ENCODE measurements at places on chromosomes 7 and 10.

- DNase-seq, result no peak
Measured at GRCh38 chr7:137953043-137953664, 48.7 kb downstream of the CREB3L2 start.

DNA sequence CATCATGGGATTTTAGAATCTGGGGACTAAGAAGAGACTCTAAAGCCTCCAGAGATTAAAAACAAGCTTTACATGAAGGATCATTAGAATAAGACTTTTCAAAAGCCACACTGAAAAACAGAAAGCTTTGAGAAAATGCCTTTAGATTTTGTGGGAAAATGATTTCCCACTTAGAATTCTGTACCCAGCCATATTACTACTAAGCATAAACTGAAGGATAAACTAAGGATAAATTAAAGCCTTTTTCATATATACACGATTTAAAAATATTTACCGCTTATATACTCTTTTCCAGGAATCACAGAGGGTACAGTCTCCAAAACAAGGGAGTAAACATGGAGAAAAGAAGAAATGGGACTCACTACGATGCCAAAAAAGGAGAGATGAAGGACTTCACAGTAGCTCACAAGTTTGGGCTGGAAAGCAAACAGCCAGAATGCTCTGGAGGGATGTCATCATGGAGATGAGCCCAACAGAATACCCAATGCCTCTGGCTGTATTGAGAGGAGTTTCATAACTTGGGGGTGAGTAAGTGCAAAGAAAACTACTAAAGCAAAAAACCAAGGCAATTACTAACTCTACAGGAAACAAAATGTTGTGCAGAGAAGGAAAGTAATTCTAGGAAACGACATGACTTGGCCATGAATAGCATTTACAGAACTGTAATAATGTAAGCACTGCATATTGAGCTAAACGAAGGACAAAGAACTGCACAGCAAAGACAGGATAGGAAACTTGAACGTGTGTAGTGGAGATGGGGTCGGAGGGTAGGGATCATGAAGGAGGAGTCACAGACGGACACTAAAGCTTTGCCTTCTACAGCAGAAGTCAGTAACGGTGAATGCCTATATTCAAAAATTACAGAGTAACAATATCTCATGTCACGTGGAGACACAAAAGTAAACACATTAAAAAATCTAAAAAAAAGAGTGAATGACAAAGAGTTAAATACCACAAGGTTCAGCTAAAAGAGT is 61.4 kb upstream of the ASAH2 start:
- no peak for DNase-seq

DNA sequence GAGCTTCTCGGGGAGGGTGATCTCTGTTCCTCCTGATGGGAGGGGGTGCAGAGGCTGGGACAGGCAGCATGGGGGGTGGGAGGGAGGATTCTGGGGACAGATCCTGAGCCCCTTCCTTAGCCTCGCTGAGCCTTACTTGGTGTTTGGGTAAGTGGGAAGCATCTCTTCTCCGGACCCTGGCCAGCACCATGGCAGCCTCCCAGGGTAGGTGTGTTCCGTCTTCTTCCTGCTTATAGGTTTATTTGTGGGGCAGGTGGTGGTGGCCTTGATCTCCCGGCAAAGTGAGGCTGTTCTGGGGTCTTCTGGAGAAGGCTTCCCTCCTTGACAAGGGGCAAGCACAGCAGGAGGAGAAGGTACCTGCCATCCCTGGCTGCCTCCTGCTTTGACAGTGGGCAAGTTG is 226.9 kb downstream of the GLRX3 start:
- DNase-seq, result no peak

- no peak for DNase-seq
Measured at GRCh38 chr10:25683344-25683743, 250.7 kb upstream of the MYO3A start.

GRCh38 chr7:27808626-27809025 is 68.7 kb downstream of the TAX1BP1 start:
- DNase-seq, result no peak

DNA sequence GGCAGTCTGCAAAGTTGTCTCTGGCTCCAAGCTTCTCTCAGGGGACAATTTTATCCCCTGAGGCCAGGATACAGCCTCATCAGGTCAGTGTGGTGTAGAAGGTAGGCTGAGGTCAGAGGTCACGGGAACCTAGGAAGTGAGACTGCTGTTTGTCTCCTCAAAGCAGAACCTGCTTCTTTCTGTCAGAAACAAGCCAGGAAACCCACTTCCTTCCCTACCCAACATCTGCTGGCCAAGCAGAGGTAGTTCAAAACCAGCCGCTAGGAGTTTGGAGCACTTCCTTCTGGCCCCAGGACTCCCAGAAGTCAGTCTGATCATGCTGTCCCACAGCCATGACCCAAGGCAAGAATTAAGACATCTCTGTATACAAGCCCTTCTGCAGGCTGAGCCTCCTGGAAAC is 12.2 kb downstream of the CLRN3 start:
- no peak for DNase-seq

DNA sequence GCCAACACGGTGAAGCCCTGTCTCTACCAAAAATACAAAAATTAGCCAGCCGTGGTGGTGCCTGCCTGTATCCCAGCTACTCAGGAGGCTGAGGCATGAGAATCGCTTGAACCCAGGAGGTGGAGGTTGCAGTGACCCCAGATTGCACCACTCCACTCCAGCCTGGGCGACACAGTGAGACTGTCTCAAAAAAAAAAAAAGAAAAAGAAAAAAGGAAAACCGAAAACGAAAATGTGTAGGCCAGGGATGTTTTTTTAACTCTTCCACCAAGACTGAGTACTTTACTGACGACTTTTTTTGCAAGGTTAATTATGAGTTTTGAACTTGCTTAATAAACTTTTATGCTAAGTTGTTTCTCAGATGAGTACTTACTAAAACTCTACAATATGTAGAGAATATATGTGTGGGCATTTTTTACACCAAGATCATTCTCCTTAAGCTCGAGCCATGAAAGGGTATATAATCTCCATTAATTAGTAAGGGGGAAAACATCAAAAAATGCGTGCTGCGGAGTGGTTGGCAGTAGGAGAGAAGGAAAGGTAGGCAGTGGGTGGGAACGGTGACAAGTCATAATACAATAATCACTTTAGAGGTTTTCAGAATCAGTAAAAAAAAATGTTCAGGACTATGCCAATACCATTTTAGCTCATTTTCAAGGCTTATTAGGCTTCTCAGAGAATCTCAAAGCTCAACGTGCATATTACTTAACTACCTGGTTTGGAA is 8.6 kb upstream of the ADRB1 start:
- no peak for DNase-seq

DNA sequence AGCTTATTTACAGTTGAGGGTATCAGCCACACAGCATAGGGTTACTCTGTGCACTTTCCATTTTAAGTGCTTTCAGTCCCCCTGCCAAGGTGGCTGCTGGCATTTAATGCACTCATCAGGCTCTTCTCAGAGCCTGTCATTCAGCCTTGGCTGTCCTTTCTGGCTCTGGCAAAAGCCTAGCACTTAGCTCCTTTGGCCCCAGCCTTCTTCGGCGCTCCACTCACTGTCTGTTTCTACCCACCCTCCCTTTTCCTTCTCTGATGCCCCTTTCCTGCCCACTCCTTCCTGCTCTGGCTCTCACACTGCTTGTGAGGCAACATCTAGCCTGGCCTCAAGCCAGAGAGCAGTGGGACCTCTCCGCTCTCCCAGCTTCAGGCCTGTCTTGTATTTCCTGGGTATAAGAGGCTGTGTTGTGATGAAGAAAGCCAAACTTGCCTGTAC is 60.2 kb downstream of the WIPF3 start:
- DNase-seq, result no peak

GRCh38 chr7:88106434-88106833 is 113.4 kb downstream of the SRI start:
- no peak for DNase-seq

DNA sequence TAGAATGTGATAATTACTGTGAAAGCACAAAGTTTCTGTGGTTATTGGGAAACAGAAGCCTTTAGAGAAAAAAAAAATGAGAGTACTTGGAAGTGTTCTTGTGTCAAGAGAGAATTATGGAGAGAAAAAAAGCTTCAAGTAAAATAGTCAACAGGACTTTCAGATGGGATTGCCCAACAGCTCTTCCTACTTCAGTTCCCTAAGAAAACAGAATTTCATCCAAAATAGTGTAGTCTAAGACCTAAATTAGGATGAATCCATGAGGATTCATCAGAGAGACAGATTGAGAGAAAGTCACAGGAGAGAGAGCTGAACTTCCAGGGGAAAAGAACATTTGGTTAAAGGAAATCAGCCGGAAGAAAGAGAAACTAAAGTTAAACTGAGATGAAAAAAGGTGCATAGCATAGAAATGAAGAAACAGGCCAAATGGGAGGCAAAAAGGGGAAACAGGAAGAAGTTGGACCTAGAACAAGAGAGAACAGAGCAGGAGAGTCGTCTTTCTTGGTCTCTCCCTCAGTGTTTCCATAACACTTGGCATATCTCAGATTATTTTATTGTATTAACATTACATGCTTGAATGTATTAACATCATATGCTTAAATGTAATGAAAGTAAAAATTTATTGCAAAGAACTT is 2.5 kb downstream of the SCIN start:
- DNase-seq, result no peak

- DNase-seq, result no peak
Measured at GRCh38 chr10:31064348-31064747, 32.7 kb upstream of the ZNF438 start.

GRCh38 chr10:35027567-35027966 is 62.6 kb downstream of the CUL2 start:
- no peak for DNase-seq

DNA sequence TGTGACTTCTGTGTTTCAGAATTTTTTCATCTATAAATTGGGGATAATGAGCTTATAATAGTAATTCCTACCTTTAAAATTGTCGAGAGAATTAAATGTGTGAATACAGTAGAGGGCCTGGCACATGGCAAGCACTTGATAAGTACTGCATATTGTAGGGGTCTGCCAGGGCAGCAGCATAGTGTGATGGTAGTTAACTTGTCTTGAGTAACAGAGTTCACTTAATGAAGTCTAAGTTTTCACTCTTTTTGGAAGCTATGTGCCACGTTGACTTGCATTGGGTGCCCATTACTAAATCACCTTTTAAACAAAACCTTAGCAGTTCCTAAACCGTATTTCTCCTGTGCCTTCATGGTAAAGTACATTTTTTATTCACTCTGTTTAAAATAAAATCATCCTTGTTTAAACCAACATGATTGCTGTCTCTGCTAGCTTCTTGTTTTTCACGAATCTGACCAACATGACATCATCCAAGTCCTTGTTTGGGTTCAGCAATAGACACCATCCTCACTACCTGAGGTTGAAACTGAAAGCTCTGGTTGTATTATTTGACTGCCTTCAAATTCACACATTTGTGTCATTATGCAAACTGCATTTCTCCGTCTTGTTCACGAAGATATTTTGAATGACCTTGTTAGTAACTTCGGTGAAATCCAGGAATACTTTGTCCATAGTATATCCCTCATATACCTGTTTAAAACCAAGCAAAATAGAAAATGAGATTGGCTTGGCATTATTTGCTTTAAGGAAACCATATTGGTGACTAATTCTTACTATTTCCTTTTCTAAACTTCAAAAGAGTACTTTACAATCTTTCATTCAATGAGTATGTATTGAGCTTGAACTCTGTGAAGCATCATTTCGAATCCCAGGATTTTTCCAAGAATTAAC is 340.2 kb downstream of the SUGCT start:
- no peak for DNase-seq

DNA sequence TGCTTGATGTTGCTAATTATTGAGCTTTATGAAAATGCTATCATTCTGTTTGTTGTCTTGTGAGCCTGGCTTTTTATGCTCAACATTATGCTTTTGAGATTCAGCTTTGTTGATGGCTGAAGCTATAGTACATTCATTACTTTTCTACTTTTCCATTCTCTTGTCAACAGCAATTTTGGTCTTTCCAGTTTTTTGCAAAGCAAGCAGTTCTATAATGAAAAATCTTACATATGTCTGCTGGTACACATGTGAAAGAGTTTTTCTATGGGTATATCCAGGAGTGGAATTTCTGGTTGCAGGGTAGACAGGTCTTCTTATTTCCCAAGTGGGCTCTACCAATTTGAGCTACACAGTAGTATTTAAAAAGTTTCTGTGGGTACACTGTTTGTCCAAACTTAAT is 36.8 kb downstream of the SLC35B4 start:
- no peak for DNase-seq

GRCh38 chr10:128932071-128932820 is 534.8 kb upstream of the MGMT start:
- DNase-seq, result no peak

GRCh38 chr7:129245533-129245932 is 20.7 kb downstream of the AHCYL2 start:
- DNase-seq, result no peak
